ENCODE measurements at places on chromosomes 5 and 9.

DNA sequence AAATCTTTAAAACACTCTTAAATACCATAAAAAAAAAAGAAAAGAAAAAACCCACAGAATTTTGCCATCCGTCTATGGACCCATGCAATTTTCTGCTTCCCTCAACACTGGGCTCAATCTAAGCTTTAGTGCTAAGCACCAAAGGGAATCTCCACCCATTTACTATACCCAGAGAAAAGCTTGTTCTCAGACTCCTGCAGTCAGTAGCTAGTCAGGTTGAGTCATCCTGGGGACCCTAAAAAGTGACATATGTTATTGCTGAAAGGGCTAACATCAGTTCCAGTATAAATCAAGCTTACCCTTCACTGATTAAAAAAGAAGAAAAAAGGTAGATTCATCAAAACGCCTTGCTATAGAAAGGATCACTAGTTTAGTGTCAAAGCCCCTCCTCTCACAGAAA lies 177.6 kb downstream of the MUSK start:
- no peak for DNase-seq

DNA sequence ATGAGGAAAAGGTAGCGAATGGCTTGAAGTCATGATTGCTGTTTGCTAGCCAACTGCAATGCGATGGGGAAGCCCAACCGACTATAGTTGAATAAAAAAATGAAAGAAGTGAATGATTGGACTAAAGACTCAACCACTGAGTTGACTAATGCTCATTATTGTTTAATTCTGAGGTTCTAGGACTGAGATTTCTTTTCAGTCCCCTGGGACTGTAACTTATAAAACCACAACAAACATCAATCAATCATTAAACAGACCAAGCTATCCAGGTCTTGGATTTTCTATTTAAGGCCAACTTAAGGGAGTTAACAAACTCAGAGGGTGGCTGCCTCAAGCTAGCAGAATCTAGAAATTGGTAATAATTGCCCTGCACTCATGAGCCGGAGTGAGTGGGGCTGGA lies 154.2 kb downstream of the DOCK2 start:
- DNase-seq = no peak

GRCh38 chr9:129218918-129219317 lies 40.9 kb upstream of the IER5L start:
- no peak for DNase-seq

- DNase-seq = no peak
Observed at GRCh38 chr5:143436871-143437270, 33.4 kb upstream of the NR3C1 start.

- DNase-seq = no peak
Observed at GRCh38 chr5:35847491-35847890, 9.2 kb upstream of the IL7R start.
